ENCODE measurements at places on chromosomes 5 and 9.

DNA sequence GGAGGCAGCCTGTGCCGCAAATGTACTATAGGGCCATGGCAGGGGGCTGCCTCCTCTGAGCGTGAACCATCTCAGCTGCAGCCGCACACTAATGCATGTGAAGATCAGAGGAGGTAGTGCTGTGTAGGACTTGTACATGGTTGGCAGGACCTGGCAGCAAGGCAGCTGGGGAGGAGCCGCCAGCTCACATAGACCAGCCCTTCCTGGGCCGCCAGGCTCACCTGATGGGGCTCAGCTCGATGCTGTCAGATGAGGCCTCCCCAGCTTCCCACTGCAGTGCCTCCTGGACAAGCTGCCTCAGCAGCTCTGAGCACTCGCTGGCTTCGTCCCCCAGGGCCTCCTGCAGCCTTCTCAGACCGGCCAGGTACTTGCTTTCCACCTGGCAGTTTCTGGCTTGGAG lies 18.0 kb upstream of the CORO2A start:
- DNase-seq = no peak

GRCh38 chr5:31407921-31408693 lies 123.8 kb downstream of the DROSHA start:
- no peak for DNase-seq

GRCh38 chr5:44891116-44891515 lies 82.4 kb downstream of the MRPS30 start:
- no peak for DNase-seq

DNA sequence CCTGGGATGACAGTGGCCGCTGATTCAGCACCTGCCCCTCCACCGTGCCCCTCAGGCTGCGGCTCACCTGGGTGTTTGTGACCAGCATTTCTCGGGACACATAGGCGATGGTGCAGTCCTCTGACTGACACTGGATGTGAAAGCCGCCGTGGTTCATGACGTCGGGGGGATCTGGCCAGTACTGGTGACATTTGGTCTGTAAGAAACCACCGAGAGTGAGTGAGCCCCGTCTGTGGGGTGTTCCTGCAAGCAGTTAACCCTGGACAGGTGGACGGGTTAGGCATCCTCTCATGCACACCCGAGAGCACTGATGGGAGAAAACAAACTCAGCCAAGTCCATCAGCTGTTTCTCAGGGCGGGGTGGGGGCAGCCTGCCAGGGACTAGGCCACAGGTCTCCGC lies 62.5 kb upstream of the EPB41L4B start:
- DNase-seq = no peak

DNA sequence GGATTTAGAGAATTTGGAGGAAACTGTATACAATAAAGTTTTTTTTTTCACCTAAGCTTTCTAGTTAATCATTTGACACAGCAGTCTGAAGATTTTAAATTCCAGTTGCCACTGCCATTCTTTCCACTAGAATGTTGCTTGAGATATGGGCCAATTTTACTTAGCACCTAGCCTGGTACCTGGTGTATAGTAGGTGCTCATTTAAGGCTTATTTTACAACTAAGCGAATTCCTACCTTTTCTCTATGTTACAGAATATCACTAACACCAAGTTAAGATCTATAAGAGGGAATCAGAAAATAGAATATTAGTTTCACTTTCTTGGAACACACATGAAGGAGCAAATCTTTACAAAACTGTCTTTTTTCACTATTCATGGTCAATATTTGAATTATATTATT lies 3.2 kb upstream of the DDX4 start:
- DNase-seq = no peak

DNA sequence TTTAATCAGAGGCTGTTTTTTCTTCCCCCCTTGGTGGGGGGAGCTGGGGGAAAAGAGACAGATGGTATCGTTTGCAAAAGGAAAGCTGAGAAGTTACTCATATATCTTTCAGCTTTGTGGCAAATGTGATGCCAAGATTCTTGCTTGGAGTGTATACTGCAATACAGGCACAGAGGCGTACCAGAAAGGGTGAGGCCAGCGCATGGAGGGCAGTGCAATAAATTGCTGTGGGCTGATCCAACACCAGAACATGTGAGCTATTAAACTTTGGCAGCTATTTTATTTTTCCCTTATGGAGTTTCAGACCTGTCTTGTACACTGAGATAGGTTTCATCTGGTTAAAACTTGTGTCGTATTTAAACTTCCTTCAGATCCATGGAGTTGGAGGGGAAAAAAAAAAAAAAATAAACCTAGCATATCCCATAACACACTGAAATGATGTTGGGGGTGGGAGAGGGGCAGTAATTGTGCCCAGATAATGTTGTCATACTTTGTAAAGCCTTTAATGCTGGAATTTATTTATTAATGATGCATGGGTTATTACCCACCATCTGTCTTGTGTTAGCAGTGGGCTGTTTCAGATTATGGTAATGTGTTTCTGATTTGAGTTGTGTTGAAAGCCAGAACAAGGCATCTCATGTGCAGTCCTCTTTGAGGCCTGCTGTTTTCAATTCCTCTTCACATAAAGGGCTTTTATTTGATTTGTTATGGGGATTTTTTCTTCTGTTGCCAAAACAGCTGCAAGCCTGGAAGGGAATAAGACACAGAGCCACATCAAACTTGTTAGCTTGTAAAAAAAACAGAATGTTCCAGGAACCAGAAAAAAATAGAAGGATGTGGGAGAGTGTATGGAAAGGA lies 891.3 kb downstream of the TLE1 start:
- DNase-seq = no peak

GRCh38 chr5:15790446-15791018 lies 290.6 kb downstream of the FBXL7 start:
- no peak for DNase-seq

DNA sequence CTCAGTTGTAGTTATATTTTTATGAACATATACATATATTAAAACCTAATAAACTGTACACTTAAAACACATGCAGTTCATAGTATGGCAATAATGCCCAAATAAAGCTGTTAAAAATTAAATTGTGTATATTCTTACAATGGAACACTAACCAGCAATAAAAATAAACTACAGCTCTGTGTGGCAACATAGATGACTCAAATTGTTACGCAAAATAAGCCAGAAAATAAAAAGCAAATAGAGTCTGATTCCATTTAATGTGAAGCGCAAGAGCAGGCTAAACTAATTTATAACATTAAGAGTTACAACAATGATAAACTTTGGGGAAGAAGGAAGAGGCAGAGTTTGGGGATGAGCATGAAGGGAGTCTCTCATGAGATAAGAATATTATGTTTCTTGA lies 597.3 kb downstream of the TLE1 start:
- DNase-seq = no peak

- DNase-seq = no peak
Measured at GRCh38 chr9:112174222-112174964, 704 bp downstream of the SUSD1 start.

- no peak for DNase-seq
Measured at GRCh38 chr9:7154650-7155049, 396.9 kb downstream of the KDM4C start.

GRCh38 chr9:76592091-76592973 lies 133.3 kb downstream of the GCNT1 start:
- no peak for DNase-seq

- DNase-seq = no peak
Measured at GRCh38 chr5:93189707-93190120, 391.3 kb downstream of the NR2F1-AS1 start.

GRCh38 chr9:91834740-91835139 lies 115.3 kb downstream of the ROR2 start:
- no peak for DNase-seq

- no peak for DNase-seq
Measured at GRCh38 chr9:124290743-124291554, 33.2 kb downstream of the NEK6 start.

GRCh38 chr9:25648116-25648515 lies 30.1 kb downstream of the TUSC1 start:
- no peak for DNase-seq

DNA sequence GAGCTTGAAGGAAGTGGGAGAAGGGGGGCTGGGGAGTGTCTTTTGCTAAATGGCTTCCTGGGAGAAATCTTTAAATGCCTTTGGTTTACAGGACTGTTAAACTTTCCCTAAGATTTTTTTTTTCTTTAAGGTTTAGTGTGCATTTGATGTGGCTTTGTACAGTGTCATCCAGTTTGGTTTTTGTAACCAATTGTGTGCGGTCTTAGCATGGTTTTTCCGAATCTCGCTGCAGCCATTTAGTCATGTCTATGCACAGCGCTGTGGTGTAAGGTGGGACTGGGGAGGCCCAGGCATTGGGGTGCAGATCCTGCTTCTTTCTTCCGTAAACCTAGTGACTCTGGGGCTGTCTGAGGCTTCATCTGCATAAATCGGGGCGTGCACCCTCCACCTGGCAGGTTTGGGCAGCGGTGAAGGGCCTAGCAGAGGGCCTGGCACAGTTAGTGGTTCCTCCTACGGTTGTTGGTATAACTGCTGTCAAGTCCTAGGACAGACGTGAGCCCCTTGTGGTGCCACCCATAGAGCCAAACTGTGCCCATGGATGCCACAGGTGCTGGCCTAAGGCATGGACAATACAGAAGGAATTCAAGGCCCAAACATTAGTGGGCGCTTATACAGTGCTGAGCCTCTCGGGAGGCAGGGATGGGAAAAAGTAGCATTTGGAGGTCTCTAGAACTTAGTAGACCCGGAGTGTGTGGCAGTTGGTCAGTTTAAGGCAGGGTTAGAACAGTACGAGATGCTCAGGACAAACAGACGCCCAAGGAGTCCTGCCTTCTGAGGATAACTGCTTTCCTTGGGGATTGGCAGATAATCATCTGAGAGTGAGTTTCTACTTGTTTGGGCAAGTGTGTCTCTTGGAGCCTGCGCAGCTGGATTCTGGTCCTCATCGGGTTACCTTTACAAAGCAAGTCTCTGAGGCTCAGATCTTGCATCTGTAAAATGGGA lies 1.5 kb downstream of the PRRC2B start:
- no peak for DNase-seq

DNA sequence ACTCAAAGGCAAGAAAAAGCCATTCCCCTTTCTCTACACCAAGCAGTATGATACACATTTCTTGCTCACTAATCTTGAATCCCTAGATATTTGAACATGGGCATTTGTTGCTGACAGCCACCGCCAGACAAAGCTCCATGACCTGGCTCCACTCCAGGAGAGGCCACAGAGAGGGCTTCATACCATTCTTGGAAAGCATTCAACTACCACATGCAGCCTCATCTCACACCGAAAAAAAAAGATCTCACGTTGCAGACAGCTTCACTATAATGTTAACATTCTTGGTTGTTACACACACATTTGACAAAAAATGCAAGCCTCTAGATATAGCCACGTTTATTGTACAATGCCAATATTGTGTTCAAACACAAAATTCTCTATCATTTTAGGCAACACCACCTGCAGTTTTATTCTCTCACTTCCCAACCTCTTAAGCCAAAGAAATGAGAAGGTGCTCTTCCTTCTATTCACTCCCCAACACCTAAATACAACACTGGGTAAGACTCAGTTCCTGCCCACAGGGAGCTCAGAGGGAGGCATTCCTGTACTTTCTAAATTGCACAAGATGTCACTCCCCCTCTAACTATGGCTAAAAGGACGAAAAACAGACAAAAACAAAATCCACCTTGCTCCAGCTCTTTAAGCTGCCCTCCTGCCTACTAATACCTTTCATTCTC lies 222.4 kb downstream of the TSSK1B start:
- DNase-seq = no peak

Data from esophagus squamous epithelium (tissue), 5 donors.